ENCODE measurements at places on chromosomes 6 and 20.

DNA sequence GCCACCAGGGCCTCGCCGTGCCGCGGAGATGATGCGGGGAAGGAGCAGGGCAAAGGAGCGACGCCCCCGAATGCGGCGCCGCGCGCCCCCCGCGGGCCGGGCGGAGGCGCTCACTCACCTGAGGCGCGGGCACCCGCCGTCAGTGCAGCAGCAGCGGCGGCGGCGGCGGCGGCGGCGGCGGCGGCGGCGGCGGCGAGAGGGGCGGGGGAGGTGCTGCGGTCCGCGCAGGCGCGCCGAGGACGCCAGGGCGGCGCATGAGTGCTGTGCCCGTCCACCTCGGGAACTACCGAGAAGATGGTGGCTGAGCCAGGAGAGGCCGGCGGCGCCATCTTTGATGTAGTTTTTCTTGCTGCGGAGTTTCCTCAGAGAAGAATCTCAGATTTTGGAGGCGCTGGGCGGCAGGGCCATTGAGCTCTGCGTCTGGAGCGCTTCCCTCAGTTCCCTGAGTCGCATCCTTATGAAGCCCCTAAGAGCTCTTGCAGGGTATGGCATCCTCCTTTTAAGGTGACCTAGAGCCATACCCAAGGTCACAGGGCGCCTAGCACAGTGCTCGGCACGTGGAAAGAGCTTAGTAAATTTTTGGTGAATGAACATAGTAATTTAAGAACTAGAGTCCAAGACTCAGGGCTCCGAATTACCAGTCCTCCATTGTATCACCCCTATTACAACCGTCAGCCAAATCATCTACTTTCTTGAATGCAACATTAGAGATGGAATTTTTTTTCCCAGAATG is at the start of gene NDRG3:
TSS of gene NDRG3 (minus strand) at position 164 of the 733 bp plus-strand sequence. CDS start 24,355 bp downstream, outside the sequence.
- peak; percentile 92 for DNase-seq

DNA sequence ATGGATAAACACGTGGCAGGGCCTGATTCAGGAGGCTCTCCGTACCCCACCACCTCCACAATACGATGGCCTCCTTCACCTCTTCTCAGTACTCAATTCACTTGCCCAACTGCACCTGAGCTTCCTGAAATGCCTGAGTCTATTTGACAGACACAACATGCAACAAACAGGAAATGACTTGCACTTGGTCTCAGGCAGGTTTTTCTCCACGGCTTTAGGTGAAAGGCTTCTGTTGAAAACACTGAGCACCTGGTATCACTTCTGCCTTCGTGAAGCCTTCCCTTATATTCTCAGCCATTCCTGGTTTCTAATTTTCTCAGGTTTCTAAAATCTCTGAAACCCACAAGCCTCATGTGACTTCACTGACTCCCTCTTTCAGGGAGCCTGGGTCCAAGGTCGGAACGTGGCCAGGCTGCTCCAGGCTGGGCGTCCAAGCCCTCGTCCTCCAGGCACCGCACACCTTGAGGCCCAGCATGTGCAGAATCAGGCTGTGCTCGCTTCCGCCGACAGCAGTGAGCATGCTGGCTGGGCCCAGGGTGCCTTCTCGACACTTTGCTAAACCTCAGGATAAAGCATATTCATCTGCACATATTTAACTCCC is 34.7 kb downstream of the TAF4 start:
- no peak for DNase-seq

GRCh38 chr6:27886073-27886472 is 26.1 kb downstream of the OR2B2 start:
- no peak for DNase-seq

DNA sequence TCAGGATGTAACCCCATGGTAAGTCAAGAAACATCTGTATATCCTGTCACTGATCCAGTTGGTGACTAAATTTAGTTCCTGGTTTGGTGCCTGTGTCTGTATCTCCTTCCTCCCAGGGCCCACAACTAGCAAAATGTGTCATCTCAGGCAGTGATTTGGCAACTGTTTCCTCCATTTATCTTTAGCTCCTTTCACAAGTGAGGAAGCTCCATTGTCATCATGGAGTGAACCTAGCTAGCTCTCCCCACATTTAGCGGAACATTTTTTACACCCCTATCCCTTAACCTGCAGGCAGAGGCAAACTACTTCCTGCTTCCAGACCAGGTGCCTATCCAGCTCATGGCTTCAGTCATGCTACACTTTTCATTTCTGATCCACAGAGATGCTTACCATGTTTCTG is 99.5 kb downstream of the IPCEF1 start:
- no peak for DNase-seq

DNA sequence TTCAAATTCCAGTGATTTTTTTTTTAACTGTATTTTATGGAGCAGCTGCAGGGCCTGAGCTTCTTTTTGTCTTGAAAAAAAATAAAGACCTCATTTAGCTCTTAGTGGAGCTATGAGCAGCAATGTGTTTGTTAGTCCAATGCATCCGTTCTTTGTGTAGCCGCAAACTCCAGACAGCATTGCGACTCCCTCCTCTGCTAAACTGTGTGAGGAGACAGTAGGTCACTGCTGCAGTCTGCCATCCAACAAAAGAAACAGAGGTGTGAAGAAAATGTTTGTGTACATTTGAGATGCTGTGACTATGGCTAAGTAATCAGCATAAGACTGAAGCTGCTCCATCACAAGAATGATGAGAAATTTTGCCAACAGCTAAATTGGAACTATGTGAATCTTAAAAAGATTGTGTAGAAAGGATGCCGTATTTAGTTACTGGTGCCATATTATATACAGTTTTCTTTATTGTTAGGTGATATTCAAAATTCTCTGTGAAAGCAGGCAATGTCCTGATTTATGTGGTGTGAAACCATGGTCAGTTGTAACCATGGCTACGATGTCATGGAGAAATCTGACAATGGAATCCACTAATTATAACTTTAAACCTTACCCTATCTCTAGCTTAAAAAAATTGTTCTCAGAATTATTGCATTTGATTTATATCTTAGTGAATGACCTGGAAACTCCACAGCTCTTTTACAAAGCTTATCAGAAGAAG is 428.8 kb upstream of the EPHA7 start:
- no peak for DNase-seq

DNA sequence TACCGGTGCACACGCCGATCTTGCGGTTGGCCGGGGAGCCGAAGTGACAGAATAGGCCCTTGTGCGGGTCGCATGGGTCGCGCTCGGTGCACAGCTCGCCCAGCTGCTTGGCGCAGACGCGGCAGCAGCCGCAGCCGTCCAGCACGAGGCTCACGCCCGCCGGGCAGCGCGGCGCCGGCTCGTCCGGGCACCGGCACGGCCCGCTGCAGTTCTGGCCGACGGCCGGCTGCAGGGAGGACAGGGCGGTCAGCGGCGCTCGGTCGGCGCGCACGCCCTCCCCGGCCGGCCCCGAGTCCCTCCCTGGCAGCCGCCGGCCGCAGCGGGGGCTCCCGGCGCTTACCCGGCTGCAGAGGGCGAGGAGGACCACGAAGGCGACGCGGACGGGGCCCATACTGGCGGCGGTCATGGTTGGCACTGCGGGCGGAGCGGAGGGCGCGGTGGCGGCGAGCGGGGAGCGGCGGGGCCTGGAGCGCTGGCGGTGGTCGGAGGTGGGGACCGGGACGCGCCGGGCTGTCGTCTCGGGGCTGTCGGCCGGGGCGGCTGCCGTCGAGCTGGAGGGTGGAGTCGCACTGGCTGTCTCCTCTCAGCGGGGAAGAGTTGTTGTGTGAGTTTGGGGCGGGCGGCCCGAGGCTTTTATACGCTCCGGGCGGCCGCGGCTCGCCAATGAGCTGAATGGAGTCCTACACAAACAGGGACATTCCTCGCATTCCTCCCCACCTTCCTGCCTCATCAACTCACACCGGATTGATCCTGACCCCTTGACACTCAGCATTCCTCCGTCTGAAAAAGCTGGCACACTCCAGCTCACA is at the start of gene CCN2:
TSS of gene CCN2 (minus strand) at position 606 of the 809 bp plus-strand sequence. CDS start at position 406, 200 bp downstream.
- peak; percentile 100 for DNase-seq

GRCh38 chr6:109059571-109060021 is 35.0 kb downstream of the SESN1 start:
- DNase-seq: peak; percentile 24

GRCh38 chr6:44499609-44500008 is 112.1 kb downstream of the CDC5L start:
- DNase-seq: no peak

DNA sequence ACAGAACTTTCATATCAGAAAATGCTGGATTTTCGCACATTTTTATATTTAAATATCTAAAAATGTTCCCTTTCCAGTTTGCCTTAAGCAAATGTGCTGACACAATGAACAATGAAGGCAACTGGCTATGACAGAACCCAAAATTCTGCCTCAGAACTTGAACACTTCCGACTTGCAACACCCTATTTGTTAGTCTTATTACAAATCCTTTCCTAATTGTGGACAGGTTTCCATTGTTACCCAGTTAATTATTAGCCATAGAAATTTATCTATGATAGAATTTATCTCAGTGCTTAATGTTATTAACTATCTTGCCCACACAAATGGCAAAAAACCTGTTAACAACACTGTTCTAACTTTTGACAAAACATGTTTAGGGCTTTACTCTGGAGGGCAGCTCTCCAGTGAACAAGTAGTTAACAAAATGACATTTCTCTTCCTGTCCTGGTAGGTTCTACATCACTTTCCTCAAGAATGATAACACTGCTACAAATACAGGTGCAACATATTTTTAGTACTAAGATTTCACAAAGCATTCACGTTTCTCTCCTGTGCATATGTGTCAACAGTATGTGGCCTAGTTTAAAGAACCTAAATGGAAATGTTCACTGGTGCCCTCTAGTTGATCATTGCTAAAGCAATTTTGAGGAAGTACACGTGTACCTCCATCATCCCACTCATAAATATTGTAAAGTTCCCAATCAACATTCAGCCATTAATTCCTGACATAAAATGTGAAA is 58.4 kb downstream of the HIVEP2 start:
- DNase-seq: peak; percentile 44

- DNase-seq: peak; percentile 81
Measured at GRCh38 chr6:107075951-107076381, 39.3 kb downstream of the BEND3 start.

DNA sequence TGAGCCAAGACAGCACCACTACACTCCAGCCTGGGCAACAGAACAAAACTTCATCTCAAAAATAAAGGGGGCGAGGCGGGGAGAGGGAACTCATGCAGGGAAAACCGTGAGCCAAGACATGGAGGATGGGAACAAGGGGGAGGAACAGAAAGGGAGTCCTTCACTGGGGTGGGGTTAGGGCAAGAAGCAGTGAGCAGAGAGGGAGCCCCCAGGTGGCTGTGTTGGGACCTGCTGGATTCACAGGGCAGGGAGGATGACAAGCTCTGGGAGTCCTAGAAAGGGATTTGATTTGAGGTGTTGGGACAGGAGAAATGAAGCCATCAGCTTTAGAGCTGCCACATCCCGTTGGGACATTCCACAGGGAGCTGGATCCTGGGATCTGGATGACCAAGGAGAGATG is 90.6 kb upstream of the TOP1 start:
- DNase-seq: no peak

DNA sequence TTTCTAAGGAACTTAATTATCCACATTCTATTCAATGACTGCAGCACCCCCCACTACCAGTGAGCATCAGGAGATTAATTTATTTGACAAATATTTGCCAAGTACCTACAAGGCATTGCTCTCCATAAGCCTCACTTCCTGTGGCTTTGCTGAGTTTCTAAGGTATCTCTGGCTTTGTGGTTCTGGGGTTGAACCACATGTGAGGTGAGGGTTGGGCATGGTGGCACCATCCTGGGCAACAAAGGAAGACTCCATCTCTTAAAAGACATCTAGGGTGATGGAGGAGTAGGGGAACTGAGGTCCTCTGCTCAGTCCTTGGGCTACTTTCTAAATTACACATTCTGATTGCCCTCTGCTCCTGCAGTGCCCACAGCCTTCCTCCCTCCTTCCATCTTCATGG is 25.5 kb upstream of the WFDC2 start:
- DNase-seq: no peak

DNA sequence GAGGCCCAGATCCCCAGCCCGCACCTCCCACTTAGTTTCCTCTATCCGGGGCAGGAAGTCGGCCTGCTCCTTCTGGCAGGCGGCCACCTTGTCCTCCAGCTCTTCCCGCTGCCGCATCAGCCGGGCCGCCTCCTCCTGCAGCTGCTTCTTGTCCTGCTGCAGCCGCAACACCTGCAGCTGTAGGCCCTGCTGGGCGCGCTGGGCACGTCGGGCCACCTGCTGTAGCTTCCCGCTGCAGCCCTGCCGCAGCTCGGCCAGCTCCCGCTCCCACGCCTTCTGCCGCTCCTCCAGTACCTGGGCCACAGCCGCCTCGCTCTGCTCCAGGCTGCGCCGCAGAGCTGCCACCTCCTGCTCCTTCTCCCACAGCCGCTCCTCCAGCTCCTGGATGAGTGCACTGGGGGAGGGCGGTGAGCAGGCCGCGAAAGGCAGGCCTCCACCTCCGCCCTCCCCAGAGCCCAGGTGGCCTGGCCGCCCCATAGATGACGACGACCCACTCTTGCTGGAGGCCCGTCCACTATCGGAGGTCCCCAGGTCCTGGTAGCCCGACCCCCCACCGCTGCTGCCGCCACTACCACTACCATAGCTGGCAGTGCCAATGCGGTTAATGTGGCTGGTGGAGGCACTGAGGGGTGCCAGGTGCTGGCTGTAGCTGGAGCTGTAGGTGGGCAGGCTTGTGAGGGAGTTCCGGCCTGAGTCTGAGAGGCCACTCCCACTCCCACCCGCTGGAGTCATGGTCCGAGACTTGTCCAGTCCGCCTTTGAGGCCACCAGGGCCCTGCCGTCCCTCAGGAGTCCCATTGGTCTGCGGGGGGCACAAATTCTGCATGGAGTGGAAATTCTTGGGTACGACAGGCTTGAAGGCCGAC is 6.0 kb upstream of the FASTKD5 start:
- DNase-seq: peak; percentile 20

GRCh38 chr6:114033606-114034005 is 62.7 kb upstream of the HDAC2 start:
- no peak for DNase-seq

GRCh38 chr6:74451953-74452352 is 753.9 kb downstream of the COL12A1 start:
- no peak for DNase-seq

DNA sequence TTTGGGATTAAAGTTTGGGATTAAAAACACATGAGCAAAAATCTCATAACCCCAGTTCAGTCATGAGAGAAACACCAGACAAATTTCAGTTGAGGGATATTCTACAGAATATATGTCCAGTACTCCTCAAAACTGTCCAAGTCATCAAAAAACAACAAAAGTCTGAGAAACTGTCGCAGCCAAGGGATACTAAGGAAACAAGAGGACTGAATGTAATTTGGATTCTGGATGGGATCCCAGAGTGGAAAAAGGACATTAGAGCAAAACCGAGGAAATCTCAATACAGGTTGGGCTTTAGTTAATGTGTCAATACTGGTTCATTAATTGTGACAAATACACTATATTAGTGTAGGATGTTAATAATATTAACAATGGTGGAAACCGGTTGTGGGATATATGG is 219.3 kb downstream of the BCKDHB start:
- no peak for DNase-seq

- DNase-seq: no peak
Measured at GRCh38 chr6:143727035-143727434, 49.3 kb downstream of the PHACTR2 start.
